ENCODE measurements at places on chromosomes 2 and 18.

GRCh38 chr2:54897420-54898310, 152.6 kb downstream of the RTN4 start:
- DNase-seq, result no peak

DNA sequence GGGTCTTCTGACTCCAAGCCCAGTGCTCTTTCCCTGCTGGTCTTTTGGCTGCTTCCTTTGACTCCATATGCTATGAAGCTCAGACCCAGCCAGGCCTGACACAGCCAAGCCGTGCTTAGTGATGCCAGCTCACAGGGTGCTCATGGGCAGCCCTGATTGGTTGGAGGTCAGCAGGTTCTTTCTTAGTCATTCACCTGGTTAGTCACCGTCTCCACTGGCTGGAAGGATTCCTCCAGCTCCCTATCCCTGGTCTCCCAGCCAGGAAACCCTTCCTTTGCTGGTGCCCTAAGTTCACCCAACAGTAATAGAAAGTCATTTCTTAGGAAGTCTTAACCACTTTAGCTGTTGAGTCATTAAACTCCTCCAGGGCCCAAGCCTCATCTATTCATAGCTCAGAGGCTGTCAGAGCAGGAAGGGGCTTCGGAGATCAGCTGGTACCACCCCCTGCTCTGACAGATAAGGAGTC, 3.9 kb downstream of the KCNK3 start:
- DNase-seq, result no peak

- DNase-seq, result peak; percentile 29
Measured at GRCh38 chr2:197498937-197499593, 575 bp downstream of the HSPD1 start.

GRCh38 chr2:237397072-237397471, 16.9 kb downstream of the COL6A3 start:
- no peak for DNase-seq

GRCh38 chr2:241379481-241380480, 23.7 kb downstream of the FARP2 start:
- DNase-seq, result no peak

Data from stimulated activated CD8-positive, alpha-beta memory T cell treated with anti-CD3 and anti-CD28 coated beads, Interleukin-2, amount 100 ng/mL, for 1 hour (primary cell).